ENCODE measurements at places on chromosomes 13 and 19.

GRCh38 chr19:38917921-38918491 lies 6.0 kb upstream of the CCER2 start:
- no peak for DNase-seq

DNA sequence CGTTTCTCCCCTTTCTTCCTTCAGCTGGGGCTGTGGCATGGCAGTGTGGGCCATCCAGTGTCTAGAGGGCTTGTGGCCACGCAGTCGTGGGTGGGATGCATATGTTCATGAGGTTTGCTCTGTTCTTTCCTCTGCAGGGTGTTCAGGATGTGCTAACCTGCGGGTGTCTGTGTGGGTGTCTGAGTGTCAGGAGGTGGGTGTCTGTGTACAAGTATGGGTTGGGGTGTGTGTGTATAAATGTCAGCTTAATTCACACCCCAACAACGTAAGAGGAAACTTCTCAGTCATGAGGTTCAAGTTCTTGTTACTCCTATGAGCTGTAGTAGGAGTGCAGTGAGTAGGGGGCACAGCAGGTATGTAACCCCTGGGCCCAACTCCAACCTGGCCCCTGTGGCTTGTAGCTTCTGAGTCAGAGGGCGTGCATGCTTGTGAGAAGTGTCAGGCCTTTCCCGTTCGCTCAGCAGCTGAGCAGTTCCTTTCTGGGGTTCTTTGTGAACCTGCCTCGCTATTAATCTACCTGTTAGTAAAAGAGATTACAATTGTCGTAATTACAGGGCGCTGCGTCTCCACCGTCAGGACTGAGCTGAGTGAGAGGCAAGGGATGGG lies 49.1 kb downstream of the NFIX start:
- DNase-seq = no peak

DNA sequence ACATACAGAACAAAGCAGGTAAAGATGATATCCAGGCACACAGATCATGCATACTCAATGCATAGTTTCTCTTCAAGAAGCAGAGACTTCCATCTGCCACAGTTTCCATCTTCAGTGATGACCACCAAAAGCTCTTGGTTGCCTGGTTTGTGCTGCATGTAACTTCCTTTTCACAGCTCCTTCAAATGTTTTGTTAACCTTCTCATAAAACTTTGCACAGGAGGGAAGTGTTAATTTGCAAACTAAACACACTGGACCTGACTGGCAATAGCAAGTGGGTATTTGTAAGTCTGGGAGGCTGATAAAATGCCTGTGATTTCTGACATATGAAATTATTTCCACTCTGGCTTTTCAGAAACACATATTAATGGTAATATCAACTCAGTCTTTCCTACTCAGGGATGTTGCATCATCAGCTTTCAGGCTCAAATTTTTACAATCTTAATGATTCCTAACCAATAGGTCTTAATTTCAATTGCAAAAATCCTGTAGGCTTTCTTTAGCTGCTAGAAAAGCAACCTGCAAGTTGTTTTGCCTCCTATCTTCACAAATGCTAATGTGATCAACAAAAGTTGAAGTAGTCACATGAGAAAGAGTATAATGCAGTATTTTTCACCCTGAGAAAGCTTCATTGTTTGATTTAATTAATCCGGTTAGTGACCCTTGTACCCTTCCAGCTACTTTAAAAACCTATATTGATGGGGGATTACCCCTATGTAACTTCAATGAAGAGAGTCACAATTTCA lies 575.6 kb downstream of the DIAPH3 start:
- DNase-seq = no peak

- DNase-seq = no peak
Measured at GRCh38 chr13:31261241-31261640, 61.5 kb downstream of the B3GLCT start.

- DNase-seq = no peak
Measured at GRCh38 chr19:1758231-1758577, 4.9 kb downstream of the ONECUT3 start.

- DNase-seq = no peak
Measured at GRCh38 chr13:59842507-59842906, 321.2 kb downstream of the DIAPH3 start.

- DNase-seq = no peak
Measured at GRCh38 chr13:51862957-51863356, 1.2 kb downstream of the CCDC70 start.

DNA sequence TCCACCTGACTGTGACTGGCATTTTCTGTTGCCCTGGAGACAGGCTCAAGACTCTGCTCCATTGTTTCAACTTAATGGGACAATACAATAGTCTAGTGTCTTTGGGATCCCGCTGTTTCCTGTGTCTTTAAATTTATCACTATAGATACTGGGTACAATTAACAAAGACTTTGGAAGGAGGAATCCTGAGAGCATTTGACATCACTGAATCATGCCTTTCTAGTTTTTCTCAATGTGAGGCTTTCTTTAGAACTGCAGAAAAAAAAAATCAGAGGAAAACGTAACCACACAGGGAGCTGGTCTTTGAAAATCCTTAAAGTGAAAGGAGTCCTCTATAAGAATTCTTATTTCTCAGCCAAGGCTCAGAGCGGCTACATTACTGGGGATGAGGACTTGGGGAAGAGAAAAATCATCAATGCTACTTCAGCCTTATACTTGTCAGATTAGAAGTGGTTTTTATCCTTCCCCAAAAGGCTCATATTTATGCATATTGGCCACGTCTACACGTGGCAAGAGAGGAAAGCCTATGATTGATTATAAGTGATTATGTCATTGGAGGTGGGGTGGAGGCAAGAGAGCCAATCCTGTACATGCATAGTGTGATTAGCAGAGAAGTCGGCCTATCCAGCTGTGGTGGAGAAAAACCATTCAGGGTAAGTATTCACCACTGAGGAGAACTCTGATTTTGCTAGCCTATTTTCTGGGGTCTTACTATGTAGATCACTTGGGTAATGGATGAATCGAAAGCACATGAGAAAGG lies 34.4 kb upstream of the UBL3 start:
- no peak for DNase-seq

DNA sequence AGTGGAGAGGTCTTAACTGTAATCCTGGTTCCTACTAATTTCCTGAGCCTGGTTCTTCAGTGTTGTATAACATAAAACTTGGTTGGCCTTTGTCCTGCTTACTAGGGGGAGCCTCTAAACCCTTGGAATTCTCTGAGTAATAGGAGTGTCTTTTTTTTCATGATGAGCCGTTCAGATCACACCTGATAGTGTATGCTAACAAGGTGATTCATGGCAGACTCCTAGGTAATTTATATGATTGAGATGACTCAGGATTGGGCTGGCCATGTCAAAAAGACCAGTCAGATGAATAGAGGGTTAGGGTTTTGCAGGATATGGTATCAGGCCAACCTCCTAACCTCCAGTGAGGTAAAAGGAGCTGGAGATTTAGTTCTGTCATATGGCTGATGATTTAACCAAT lies 135.8 kb upstream of the KLF12 start:
- DNase-seq = no peak

- DNase-seq = no peak
Measured at GRCh38 chr13:53901593-53901992, 873.0 kb downstream of the OLFM4 start.

DNA sequence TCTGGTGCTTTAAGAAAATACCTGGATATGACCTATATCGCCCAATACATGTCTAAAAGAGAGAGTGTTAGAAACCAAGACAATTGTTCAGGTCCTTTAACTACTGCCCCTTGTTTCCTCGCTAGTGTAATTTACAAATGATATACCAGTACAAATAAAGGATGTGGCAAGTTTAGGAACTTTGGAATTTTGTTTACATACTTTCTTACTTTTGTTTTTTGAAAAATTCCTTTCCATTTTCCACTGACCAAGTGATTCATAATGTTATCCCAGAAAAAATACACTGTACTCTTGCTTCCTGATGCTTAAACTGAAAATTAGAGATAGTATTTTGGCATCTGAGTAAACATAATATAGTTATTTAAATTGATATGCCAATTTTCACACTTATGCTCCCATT lies 96.8 kb upstream of the CSNK1A1L start:
- DNase-seq = no peak

DNA sequence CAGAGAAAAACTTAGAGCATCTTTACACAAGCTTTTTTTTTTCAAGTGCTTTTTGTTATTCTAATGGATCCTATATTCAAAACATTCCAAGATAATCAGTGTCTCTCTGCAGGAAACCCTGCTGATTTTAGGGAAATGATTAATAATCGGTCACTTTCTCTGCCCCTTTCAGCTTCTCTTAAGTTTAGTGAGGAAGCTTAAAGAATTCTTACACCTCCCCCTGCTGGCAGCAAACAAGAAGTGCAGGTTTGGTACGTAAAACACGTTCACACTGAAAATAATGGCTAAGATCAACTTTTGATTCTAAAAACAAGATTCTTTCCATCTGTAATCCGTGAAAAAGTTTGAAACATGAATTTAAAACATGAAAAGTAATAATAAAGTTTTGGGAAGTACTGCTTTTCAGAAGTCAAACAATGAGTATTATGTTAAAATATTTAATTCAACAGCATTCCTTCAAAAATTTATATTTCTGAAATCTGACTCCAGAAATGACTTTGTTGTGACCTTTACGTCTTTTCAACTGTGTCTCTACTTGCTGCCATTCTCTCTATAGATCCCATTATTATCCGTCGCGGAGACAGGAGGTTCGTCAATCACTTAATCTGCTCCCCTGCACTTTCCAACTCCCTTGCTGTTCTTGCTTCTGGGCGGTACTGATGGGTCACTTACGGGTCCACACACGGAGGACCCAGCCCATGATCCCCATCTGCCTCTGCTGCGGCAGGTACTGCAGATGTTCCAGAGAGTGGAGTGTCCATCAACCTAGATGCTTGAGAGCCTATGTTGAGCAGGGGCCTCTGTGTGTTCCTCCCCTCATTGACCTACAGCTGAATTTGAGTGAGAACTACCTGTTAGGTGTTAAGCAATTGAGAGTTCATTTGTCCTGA lies 203.1 kb upstream of the EDNRB start:
- no peak for DNase-seq

- DNase-seq = peak; percentile 67
Measured at GRCh38 chr19:3983936-3984583, 1.2 kb downstream of the EEF2 start.

- no peak for DNase-seq
Measured at GRCh38 chr19:31113293-31113692, 235.9 kb downstream of the TSHZ3 start.

DNA sequence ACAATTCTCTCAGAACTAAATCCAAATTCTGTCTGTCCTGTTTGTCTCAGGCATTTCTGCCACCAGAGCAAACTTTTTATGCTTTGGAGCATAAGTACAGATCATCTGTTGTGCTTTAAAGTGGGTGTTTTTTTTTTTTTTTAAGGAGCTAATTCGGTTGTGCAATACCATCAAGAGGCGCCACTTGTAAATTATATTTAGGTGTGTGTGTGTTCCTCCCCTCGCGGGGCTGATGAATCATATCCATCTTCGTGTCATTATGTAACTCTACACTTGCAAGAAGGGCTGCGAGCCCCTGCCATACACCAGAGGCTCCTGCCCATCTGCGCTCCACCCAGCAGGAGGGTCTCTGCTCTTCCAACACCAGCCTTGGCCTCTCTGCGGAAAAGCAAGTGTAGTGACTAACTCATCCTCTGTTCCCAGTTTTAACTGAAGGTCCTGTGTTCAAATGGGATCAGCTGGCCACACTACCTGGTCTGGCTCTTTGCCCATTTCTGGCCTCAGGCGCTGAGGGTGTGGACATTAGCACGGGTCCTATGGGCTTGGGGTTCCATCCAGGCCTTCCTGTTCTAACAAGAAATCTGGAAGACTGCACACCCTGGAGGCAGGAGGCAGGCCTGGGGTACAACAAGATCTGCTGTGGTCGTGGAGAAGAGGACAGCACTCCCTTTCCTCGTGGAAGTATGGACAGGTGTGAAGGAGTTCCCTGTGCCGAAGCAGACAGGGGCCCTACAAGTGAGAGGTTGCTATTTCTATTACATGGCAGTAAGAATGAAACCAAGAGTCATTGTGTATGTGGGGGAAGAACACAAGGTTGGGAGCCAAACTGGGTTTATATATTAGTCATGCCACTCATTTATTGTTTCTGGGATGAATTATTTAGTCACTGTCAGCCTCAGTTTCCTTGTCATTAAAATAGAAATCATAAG lies 96.1 kb upstream of the MBNL2 start:
- peak; percentile 41 for DNase-seq

GRCh38 chr13:112880221-112880641 lies 88.8 kb upstream of the MCF2L start:
- DNase-seq = no peak

- no peak for DNase-seq
Measured at GRCh38 chr13:99796175-99796819, 175.3 kb downstream of the ZIC5 start.

DNA sequence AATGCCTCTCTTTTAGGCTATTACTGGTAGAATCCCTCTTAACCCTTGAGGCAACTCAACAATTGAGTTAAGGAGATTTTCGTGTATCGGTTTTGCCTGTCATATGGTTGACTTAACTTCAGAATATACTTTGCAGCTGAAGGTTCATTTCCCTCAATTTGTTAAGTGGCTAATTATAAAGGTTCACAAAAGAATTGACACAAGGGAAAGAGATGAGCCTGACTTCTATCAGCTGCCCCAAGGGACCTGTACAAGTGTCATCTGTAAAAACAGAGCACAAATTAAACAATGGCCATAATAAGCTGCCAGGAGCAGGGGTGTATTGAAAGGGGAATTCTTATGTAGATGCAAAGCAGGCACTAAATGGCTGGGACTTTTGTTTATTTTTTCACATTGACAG lies 334.8 kb upstream of the OBI1 start:
- DNase-seq = no peak

GRCh38 chr13:95968906-95969305 lies 84.3 kb downstream of the UGGT2 start:
- DNase-seq = no peak

DNA sequence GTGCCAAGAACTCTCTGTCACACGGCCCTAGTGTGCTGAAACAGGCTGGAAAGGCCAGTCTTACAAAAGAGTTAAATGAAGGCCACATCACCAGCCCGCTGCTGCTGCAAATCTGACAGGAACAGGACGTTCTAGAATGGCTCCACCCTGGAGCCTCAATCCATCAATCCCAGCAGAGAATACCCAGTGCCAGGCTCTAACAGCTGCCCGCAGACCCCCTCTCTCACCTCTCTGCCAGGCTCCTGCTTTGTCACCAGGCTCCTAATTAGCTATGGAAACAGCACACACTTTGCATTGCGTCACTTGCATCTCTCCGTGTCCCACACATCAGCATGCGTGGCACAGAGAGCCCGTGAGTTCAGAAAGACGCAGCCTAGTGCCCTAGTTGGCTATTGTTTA lies 314.1 kb downstream of the FOXO1 start:
- DNase-seq = no peak

DNA sequence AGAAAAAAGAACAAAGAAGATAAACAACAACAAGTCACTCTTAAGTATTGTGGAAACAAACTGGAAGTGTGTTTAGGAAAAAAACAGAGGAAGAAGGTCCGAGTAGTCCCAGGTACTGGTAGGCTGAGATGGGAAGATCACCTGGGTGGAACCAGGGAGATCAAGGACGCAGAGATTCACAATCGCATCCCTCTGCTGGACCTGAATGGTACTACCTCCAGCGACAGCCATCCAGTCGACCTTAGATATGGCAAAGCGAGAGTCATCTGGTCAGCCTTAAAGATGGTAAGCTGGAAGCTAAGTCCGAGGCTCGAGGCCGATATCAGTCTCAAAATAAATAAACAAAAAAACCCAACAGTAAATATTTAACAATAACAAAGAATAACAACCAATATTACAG lies 44.9 kb upstream of the ZNF91 start:
- no peak for DNase-seq
